Ovary (tissue), 10 donors: ENCODE measurements at places on chromosomes 16 and 17. TPM values are rescaled to one million over a fixed set of nuclear protein-coding genes. Genes with fewer than 3 reads are reported as not detected.

Gene MT1A
- total RNA-seq = 28.7 TPM

Gene CTRB1
- 0.67 TPM for total RNA-seq

Gene TRIM72
- total RNA-seq = 0.07 TPM

Gene GSG1L
- total RNA-seq = not detected

Gene TMEM88
- 11.4 TPM for total RNA-seq

GRCh38 chr16:8867216-8867931 lies 1.4 kb downstream of the CARHSP1 start:
- no peaks in the 10 kb centered on the region for H3K27me3 ChIP-seq
- no peaks in the 10 kb centered on the region for H3K36me3 ChIP-seq
- peak overlapping the region; percentile 77 for H3K27ac ChIP-seq
- peak overlapping the region; percentile 81 for H3K4me3 ChIP-seq
- peak; percentile 72 for DNase-seq
- peaks cover 21% of the 10 kb centered on the region for H3K4me1 ChIP-seq

DNA sequence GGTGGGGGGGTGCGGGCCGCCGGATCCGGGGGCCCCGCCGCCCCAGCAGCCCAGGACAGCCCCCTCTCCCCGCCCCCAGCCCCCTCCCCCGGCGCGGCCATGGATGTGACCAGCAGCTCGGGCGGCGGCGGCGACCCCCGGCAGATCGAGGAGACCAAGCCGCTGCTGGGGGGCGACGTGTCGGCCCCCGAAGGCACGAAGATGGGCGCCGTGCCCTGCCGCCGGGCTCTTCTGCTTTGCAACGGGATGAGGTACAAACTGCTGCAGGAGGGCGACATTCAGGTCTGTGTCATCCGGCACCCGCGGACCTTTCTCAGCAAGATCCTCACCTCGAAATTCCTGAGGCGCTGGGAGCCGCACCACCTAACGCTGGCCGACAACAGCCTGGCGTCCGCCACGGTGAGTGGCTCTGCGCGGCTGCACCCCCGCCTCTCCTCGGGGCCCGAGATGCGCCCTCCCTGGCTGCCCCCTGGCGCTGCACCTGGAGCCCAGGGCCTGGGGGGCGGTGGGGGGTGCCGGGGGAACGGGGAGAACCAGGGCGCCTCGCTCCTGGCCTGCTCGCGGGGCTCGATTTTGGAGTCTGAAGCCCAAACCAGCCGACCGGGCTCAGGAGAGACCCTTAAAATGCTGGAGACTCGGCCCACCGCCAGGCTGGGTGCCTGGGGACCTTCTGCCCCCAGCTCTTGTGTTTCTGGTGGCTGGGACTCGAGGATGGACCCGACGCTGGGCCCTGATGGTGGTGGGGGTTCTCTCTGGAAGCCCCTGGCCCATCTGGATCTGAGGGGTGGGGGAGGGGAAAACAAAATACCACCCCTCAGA lies 744 bp downstream of the CMIP start:
- no peak overlapping the region for H3K27ac ChIP-seq
- no peaks in the 10 kb centered on the region for H3K27me3 ChIP-seq
- peak overlapping the region; percentile 83 for H3K4me3 ChIP-seq
- peaks cover 12% of the 10 kb centered on the region for H3K4me1 ChIP-seq
- peak; percentile 33 for DNase-seq

GRCh38 chr17:71656964-71657858 lies 463.6 kb upstream of the SOX9 start:
- H3K27ac ChIP-seq = no peak overlapping the region
- no peak for DNase-seq
- H3K27me3 ChIP-seq = no peaks in the 10 kb centered on the region
- no peak overlapping the region for H3K4me3 ChIP-seq

GRCh38 chr16:67530013-67530939 lies 1.6 kb downstream of the RIPOR1 start:
- peak; percentile 81 for DNase-seq
- peak overlapping the region; percentile 56 for H3K27ac ChIP-seq
- peaks cover 12% of the 10 kb centered on the region for H3K4me1 ChIP-seq
- no peaks in the 10 kb centered on the region for H3K36me3 ChIP-seq

DNA sequence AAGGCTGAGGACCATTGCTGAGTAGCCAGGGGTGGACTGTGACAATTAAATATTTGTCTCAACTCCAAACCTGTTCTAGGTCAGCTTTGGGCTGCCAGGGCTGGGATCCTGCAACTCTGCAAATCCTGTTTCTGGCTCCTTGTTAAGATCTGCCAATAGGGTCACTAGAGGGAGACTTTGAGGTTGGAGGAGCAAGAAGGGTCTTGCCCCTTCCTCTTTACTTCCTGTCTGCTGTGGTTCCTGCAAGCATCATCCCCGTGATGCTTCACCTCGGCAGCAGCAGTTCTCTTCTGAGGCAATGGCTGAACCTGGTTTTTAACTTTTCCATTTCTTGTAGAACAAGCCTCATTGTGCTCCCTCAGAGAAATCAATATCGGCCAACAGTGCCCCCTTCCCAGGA lies 124.6 kb downstream of the IRX5 start:
- no peaks in the 10 kb centered on the region for H3K27me3 ChIP-seq
- no peaks in the 10 kb centered on the region for H3K36me3 ChIP-seq
- H3K4me1 ChIP-seq = no peaks in the 10 kb centered on the region
- no peak overlapping the region for H3K4me3 ChIP-seq
- DNase-seq = no peak

GRCh38 chr16:70652322-70652721 lies 6.0 kb downstream of the IL34 start:
- DNase-seq = no peak
- no peaks in the 10 kb centered on the region for H3K27me3 ChIP-seq
- no peaks in the 10 kb centered on the region for H3K36me3 ChIP-seq
- H3K27ac ChIP-seq = no peak overlapping the region
- no peak overlapping the region for H3K4me3 ChIP-seq

DNA sequence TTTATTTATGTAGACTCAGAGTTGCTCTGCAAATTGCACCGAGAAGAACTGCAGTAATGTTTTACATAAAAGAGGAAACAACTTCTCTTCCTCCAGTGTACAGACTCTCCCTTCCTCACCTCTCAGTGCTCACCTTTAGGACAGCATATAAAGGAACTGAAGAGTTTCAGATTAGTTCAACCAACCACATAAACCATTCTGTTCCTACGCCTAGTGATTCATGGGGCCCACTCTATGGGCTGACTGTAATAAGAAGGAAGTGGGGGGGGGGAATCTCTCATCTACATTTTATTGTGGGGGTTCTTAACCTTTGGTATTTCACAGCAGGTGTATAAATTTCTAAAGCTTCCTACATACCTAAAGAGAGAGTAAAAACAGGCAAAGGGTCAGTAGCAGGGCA lies 18.3 kb downstream of the ZSWIM7 start:
- DNase-seq = no peak
- no peak overlapping the region for H3K4me3 ChIP-seq
- H3K4me1 ChIP-seq = no peaks in the 10 kb centered on the region
- H3K27me3 ChIP-seq = no peaks in the 10 kb centered on the region
- H3K36me3 ChIP-seq = no peaks in the 10 kb centered on the region

DNA sequence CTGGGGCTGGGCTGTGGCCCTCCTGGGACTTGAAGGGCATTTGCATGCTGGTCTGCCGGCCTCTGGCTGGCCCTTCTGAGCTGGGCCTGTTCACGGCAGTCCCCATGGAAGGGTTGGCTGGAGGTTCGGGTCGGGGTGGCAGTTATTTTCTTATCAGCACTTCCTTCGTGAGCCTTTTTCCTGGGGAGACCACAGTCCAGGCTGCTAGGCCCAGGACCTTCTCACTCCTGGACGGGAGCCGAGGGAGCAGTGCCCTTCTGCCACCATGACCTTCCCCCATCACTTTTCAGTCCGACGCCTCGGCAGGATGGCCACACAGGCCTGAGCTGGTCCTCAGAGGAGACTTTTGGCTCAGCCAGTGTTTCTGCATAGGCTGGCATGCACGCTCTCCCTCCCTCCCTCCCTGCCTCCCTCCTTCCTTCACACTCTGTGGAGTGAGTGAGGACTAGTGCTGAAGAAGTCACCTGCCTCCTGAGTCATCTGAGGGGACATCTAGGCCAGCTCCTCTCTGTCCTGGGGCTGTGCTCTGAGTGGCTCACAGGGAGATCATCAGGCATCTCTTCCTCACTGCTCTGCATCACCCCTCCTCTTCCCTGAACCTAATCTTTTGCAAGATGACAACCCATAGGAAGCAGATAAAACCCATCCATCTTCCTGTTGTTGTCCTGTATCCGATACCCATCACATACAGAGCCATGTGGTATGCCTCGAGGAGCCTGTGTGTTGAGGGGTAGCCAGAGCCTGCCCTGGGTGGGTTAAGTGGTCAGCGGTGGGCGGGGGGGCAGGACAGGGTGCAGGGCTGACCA lies 109.7 kb downstream of the RAP1GAP2 start:
- H3K27me3 ChIP-seq = no peaks in the 10 kb centered on the region
- DNase-seq = no peak
- no peak overlapping the region for H3K4me3 ChIP-seq
- no peaks in the 10 kb centered on the region for H3K36me3 ChIP-seq
- no peak overlapping the region for H3K27ac ChIP-seq

DNA sequence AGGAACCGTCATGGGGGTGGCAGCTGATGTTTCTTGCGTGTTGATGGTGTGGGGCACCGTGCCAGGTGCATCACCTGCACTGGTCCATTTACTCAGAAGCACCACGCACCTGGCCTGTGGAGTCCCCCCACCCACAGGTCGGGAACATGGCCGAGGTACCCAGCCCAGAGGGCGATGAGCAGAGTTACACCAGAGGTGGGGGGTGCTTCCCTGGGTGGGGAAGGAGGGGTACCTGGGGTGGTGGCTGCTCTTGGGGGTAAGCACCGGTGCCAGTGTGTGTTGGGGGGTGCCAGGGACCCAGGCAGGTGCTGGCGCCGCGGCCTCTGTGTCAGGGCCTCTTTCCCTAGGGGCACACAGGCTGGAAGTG lies 5.0 kb upstream of the ZNF750 start:
- no peak overlapping the region for H3K4me3 ChIP-seq
- DNase-seq = no peak
- no peaks in the 10 kb centered on the region for H3K27me3 ChIP-seq
- peaks cover 1% of the 10 kb centered on the region for H3K4me1 ChIP-seq

GRCh38 chr17:77036841-77037381 lies 103.9 kb upstream of the SEC14L1 start:
- H3K27ac ChIP-seq = no peak overlapping the region
- no peaks in the 10 kb centered on the region for H3K4me1 ChIP-seq
- H3K4me3 ChIP-seq = no peak overlapping the region
- H3K27me3 ChIP-seq = no peaks in the 10 kb centered on the region

DNA sequence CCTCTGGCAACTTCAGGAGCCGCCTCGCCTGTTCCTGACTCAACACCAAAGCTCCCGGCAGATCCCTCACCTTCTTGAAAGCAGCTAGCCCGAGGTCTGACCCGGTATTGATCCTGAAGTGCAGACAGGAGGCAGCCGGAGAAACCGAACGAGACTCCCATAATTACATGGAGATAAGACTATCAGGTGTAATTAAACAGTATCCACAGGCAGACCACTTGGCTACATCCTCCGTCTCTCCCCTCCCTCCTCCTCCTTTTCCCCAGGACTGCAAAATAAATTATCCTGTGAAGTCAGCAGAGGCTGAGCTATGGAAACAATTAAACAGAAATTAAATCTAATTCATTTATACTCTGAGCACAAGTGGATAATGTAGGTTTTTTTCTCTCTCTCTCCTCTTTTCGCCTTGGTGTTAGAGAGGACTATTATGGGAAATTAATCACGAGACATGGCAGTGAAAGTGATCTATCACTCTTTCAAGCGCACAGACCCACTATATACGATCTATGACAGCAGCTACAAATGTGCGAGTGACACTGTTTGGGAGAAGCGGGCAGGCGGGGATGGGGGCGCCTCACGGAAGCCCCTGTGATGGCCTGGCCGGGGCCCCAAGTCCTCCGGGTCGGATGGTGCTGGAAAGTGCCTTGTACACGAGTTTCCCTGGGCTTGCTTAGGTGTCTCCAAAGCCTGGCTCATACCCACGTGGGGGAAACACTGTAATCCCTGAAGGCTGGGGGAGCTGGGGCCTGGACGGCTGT lies 92.8 kb downstream of the RBFOX3 start:
- no peak overlapping the region for H3K4me3 ChIP-seq
- no peaks in the 10 kb centered on the region for H3K36me3 ChIP-seq
- H3K27ac ChIP-seq = no peak overlapping the region

DNA sequence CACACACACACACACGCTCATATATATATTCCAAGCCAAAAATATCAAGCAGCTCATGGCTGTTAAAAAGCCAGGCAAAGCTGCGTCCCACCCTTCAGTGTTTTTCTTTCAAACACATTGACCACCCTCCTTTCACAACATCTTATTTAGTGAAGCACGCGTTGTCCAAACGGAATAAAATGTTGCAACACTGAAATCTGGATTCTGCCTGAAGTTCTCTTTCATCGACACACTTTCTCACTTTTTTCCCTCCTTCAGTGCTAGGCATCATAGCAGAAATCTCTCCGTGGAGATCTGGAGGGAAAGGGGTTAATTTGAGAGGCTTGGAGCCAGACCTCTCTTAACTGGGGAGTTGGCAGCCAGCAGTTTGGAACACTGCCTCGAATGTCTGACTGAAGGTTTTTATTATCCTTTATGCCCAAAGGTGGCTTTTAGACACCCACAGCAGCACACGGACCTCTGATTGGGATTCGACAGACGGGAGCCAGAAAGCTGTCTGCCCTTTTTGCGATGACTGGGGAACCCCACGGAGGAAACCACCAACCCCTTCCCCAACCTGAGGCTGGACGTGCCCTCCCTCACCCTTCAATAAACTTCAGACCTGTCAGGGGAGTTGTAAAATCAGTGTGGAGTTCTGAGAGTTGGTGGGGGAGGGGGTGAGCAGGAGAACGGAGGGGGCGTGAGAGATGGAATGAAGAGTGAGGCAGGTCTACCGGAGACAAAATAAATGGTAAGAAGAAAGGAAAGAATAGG lies 833.6 kb upstream of the SOX9 start:
- H3K27ac ChIP-seq = no peak overlapping the region
- H3K4me3 ChIP-seq = no peak overlapping the region
- H3K27me3 ChIP-seq = no peaks in the 10 kb centered on the region
- no peaks in the 10 kb centered on the region for H3K4me1 ChIP-seq
- no peaks in the 10 kb centered on the region for H3K36me3 ChIP-seq
- DNase-seq = no peak

DNA sequence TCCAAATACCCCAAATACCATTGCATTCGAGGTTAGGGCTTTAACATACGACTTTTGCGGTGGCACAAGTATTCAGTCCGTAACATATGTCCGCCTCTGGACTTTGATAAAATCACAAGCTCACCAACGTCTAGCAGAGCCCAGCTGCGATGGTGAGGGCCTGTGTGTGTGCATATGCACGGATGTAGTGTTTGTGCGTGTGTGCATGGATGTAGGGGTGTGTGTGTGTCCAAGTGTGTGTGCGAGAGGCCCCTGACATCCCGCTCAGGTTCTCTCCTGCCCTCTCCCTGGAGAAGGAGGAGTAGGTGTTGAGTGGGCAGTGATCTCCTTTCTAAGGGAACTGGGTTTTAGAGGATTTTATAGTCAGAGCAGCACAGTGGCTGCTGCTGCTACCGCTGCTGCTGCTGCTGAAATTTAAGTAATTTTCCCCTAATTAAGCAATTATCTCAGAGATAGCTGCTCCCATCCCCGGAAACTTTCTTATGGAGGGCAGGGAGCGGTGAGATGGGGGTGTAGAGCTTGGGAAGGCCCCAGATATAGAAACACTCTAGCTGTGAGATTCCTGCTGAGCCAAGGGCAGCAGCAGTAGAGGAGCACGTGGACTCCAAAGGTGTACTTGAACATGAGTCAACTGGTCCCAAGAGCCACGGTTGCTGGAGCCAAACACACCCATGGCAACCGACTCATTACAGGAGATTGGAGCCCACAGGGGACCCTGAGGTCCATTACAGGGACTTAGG lies 121.7 kb upstream of the SDK2 start:
- peaks cover 3% of the 10 kb centered on the region for H3K4me1 ChIP-seq
- H3K4me3 ChIP-seq = no peak overlapping the region
- H3K27ac ChIP-seq = no peak overlapping the region
- no peak for DNase-seq
- no peaks in the 10 kb centered on the region for H3K27me3 ChIP-seq
